ENCODE measurements at places on chromosomes 5 and 9.

DNA sequence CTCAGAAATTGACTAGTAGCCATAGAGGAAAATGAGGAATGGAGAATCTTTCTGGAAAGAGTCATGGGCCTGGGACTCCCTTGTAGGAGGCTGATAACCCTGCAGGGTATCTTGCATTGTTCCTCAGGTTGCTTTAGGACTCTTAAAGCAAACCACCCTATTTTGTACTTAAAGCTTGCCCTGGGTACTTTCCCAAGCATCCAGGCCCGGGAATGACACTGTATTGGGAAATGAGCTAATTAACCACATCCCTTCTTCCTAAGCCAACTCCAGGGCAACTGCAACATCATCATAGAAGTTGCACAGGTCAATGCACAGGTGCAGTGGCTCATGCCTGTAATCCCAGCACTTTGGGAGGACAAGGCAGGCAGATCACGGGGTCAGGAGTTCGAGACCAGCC, 55.9 kb downstream of the UGCG start:
- DNase-seq = no peak

DNA sequence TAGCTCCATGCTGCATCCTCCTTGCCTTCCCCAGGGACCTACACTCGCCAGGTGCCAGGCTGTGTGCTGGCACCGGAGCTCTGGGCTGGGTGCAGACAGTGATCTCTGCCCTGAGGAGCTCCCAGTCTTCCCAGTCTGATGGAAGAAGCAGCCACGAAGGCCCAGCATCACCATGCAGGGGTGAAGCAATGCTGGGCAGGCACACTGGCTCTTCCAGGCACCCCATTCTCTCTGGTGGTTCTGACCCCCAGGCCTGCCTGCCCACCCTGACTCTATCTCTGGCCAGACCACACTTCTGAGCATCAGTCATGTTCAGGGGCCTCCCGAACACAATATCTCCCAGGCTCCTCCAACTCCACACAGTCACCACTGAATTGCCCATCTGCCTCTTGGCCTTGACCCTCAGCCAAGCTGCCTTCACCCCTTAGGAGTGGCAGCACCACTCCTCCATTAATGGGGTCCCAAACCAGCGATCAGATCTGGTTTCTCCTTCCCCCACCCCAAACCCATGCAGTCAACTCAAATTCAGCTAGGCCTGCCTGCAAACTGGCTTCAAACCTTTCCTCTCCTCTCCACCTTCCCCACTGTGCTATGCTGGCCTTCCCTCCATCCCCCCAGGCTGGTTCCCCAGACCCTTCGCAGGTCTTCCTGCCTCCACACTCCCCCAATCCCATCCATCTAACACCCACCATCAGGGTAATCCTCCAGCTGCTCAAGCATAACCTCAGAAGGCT, 102.7 kb upstream of the MVB12B start:
- no peak for DNase-seq

- DNase-seq = peak; percentile 75
Measured at GRCh38 chr5:132883261-132883834, 9.9 kb downstream of the LEAP2 start.

GRCh38 chr5:57097526-57097925, 76.3 kb upstream of the GPBP1 start:
- no peak for DNase-seq

GRCh38 chr9:93108291-93109041, 12.4 kb downstream of the CARD19 start:
- no peak for DNase-seq

DNA sequence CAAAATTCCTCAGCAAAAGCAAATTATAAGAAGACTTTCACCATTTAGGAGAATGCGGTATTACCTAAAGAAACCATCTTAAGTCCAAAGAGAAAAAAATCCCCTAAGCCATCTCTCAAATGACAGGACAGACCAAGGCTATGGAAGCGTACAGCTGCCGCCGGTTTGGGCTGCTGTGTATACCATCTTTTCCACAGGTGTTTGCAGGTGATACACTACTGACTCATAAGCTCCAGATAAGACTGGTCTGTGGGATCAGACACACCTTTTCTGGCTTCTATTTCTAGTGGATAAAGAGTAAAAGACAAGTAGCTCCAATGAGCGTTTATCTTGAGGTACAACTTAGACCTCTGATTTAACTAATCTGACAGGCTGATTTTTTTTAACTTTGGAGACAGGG, 7.7 kb downstream of the CDKN2AIPNL start:
- DNase-seq = no peak

GRCh38 chr9:136043441-136043991, 51.6 kb downstream of the NACC2 start:
- DNase-seq = no peak

DNA sequence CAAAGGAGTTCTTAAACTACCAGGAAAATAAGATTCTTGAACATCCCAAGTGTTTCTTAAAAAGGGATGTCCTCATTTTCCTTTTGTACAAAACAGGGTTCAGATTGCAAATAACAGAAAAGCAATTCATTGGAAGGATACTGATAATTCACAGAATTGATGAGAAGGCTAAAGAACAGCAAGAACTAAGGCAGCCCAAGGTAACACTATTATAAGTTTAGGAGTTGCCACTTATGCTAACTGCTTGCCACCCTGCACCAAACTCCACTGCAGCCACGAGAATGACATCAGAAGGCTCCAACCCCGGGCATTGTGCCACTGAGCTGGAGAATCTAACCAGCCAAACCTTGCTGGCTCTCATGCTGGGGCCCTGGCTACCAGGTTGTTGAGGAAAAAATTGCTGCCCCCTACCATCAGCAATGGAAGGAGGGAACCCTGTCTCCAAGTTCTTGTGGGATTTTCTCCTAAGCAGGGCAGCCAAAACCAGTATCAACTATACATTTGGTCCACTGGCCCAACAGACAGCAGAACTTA, 123.4 kb downstream of the ARL15 start:
- DNase-seq = no peak

DNA sequence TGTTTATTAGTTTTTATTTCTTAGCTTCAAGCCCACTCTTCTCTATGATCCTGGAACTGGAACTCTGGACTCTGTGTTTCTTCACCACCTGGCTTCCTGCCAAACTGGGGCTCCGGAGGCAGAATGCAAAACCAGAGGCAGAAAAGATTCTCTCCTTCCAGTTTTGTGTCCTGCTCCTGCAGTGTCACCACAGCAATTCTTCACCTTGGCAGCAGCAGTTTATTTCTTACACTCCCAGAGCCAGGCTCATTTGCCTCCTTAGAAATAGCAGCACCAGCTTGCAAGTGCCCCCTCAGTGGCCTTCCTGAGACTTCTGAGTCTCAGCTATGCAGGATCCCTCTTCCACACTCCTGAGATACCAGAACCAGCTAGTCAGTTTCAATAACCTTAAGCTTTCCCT, 26.7 kb upstream of the CAMK4 start:
- no peak for DNase-seq

- peak; percentile 92 for DNase-seq
Measured at GRCh38 chr5:177607452-177608192, 7.7 kb downstream of the B4GALT7 start.

DNA sequence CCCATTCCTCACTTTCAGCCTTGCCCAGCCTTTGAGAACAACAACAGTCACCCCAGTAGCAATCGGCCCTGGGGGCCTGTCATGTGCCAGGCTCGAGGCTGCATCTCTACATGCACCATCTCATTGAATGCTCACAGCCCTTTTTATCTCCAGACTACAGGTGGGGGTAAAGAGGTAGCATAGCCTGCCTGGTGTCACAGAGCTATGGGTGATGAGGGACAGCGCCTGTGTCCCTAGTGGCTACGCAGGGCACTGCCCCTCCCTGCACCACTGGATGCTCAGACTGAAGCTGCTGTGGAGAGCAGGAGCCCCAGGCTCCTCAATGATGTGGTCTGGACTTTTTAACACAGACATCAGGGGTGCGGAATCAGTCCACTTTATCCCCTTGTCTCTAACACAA, 2.8 kb downstream of the CAMK2A start:
- no peak for DNase-seq

Measured in kidney (tissue), 22 donors.